Brain microvascular endothelial cell (primary cell): ENCODE measurements at places on chromosomes 13 and 19.

- DNase-seq, result no peak
These were observed 134.0 kb downstream of the UFM1 start for GRCh38 chr13:38483623-38484022.

- no peak for DNase-seq
These were observed 39.2 kb upstream of the TNFSF11 start for GRCh38 chr13:42534785-42535184.

DNA sequence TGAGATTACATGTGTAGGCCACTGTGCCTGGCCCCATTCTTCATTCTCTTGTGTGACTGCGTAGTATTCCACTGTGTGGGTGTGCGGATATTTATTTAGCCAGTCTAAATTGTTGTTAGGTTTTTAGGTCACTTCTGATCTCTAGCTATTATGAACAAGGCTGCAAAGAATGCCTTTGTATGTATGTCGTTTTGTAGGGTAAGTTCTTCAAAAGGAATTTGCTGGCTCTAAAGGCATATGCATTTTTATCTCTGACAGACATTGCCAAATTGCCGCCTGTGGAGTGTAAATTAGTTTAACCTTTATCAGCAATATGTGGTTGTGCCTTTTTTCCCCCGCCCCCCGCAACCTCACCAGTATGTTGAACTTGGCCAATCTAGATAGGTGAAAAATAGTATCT, 30.3 kb upstream of the EHD2 start:
- no peak for DNase-seq

GRCh38 chr13:113630804-113631203, 27.2 kb downstream of the ATP4B start:
- no peak for DNase-seq

- no peak for DNase-seq
These were observed 130.5 kb downstream of the B3GLCT start for GRCh38 chr13:31330236-31330635.

- peak; percentile 31 for DNase-seq
These were observed 7.5 kb downstream of the PLA2G4C start for GRCh38 chr19:48102870-48103751.
